ENCODE measurements at places on chromosomes 2 and 18. TPM values are rescaled to one million over a fixed set of nuclear protein-coding genes. Genes with fewer than 3 reads are reported as not detected.

- H3K36me3 ChIP-seq: no peaks in the 10 kb centered on the region
- H3K4me3 ChIP-seq: no peak overlapping the region
- peaks cover 20% of the 10 kb centered on the region for H3K27me3 ChIP-seq
Observed at GRCh38 chr2:240974771-240975572, 23.4 kb upstream of the SNED1 start.

DNA sequence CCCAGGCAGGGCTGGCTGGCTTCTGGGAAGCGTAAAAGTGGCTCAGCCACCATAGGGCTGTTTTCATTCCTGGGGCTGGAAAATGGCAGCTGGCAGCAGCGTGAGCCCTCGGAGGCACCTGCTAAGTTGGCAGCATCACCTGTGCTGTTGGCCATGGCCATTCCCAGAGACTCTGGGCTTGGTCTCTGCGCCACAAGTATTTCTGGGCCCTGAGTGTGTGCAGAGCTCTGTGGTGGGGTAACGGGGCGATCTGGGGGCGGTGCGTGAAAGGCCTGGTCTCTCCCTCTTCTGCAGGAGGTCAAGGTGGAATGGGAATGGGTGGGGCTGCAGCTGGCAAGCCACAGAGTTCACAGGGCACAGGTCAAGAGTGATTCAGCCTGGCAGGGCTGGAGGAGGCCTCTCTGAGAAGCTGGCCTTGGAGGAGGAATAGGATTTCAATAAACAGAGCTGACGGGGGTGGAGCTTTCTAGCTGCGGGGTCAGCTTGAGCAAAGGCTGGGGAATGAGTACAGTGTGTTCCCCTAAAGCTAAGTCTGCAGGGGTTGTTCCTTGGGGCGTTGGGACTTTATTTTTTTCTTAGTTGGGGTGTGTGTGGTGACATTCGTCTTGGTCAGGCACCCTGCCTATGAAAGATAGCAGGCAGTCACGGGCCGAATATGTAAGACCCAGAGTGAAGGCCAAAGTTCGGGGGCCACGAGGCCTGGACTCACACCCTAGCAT lies 10.3 kb upstream of the NTSR2 start:
- no peak for DNase-seq
- peaks cover 34% of the 10 kb centered on the region for H3K27me3 ChIP-seq
- no peaks in the 10 kb centered on the region for H3K36me3 ChIP-seq
- no peaks in the 10 kb centered on the region for H3K4me1 ChIP-seq

- no peaks in the 10 kb centered on the region for H3K36me3 ChIP-seq
- peaks cover 12% of the 10 kb centered on the region for H3K27me3 ChIP-seq
- no peak overlapping the region for H3K27ac ChIP-seq
- DNase-seq: no peak
Observed at GRCh38 chr2:12979066-12979465, 262.3 kb downstream of the TRIB2 start.

DNA sequence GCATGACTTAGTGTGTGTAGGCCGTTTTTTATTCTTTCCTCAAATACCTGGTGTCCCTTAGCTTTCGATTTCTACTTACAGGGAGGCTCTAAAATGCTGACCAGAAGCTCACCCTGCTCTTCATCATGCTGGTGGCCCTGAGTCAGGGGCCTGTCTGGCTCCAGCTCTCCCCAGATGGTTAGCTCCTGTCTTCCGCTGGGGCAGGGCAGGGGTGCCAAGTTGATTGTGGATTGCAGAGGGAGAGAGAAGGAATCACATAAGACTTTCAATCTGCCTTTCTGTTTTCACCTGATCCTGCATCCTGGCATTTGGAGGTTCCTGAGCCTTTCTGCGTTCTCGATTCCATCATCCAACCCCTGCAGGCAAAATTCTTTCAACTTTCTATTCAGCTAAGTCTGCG lies 4.2 kb downstream of the CIB4 start:
- no peak for DNase-seq
- no peaks in the 10 kb centered on the region for H3K4me1 ChIP-seq
- H3K4me3 ChIP-seq: no peak overlapping the region
- peaks cover 26% of the 10 kb centered on the region for H3K27me3 ChIP-seq
- H3K27ac ChIP-seq: no peak overlapping the region
- no peaks in the 10 kb centered on the region for H3K36me3 ChIP-seq

DNA sequence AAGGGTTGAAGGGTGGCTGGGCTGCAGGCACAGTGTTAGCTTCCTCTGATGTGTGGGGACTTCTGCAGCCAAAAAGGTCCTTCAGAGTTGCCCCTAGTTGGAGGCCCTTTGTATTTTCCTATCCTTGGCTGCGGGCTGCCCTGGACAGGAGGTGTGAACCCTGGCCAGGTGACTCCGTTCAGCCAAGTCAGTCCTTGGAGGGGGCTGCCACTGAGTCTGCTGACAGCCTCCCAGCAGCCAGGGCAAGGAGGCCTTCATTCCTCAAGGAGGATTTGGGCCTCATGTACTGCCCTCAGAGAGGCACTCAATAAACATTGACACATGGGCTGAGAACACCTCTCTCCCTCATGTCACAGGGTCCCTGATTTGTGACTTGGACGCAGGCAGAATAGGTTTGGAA lies 62.4 kb downstream of the MAPK4 start:
- H3K27me3 ChIP-seq: peaks cover 18% of the 10 kb centered on the region
- no peak for DNase-seq
- no peak overlapping the region for H3K4me3 ChIP-seq
- H3K27ac ChIP-seq: no peak overlapping the region
- H3K36me3 ChIP-seq: no peaks in the 10 kb centered on the region
- no peaks in the 10 kb centered on the region for H3K4me1 ChIP-seq

DNA sequence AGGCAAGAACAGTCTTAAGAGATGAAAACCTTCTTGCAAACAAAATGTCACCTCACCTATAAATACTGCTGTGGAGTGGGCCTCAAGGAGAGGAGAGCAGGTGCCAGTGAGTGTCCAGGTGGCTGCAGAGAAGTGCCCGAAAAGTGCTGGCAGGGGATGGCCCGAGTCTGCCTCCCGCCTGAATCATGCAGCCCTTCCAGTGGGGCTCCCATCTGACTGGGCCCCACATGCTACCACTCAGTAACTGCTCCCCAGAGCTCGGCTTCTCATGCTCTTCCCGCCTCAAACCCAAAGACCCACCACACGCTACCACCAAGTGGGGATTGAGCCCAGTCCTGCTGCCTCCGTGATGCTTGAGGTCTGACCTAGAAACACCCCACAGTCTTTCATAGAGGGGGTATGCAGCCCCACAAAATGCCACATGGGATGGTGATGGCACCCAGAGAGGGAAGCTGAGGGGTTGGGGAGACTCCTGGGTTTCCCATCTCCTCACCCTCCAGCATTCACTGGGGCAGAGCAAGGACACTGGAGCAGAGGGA lies 7.4 kb downstream of the HS6ST1 start:
- no peak overlapping the region for H3K27ac ChIP-seq
- H3K36me3 ChIP-seq: peaks cover 17% of the 10 kb centered on the region
- peaks cover 37% of the 10 kb centered on the region for H3K4me1 ChIP-seq
- no peak for DNase-seq
- H3K4me3 ChIP-seq: no peak overlapping the region

DNA sequence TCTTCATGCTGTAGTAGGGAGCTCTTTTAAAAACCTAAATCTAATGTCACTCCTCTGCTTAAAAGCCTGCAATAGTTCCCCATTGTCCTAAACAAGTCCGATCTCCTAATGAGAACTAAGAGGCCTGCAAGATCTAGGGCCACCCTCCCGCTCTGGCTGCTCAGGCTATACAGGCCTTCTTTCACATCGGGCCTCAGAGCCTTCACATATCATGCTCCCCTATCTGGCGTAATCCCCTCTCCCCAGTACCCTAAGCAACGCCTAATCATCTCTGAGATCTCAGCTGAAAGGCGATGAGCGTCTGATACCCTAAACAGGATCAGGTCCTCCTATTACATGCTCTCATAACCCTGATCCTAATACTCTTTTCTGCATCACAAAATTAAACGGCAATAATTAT lies 1.9 kb downstream of the MAP4K3 start:
- peaks cover 20% of the 10 kb centered on the region for H3K4me1 ChIP-seq
- no peaks in the 10 kb centered on the region for H3K27me3 ChIP-seq
- peaks cover 2% of the 10 kb centered on the region for H3K36me3 ChIP-seq
- DNase-seq: no peak

GRCh38 chr2:27591745-27592144 lies 8.9 kb downstream of the ZNF512 start:
- no peaks in the 10 kb centered on the region for H3K27me3 ChIP-seq
- peaks cover 23% of the 10 kb centered on the region for H3K4me1 ChIP-seq
- no peak for DNase-seq

DNA sequence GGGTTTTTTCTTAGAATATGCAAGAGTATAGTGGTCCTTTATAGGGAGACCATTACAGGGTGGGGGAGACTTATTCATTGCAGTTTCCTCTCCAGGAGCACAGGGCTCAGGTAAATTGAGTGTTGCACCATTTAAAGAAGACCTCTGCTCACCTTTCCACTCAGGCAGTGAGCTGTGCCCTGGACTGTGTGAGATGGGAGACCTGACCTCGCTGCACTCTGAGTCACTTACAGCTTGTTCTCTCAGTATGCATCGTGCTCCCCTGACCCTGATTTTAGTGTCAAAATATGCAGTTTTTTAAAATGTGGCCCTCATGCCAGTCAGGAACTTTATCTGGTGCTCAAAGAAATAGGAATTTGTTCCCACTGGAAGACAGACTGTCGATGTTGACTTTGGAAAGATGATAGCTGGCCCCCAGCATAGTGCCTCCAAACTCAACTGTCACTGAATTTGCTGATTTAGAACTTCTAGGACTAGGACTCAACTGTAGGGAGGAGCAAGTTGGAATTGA lies 146.7 kb upstream of the EPAS1 start:
- H3K4me3 ChIP-seq: no peak overlapping the region
- H3K27ac ChIP-seq: no peak overlapping the region
- no peaks in the 10 kb centered on the region for H3K27me3 ChIP-seq
- no peaks in the 10 kb centered on the region for H3K4me1 ChIP-seq

- DNase-seq: no peak
- peaks cover 62% of the 10 kb centered on the region for H3K36me3 ChIP-seq
- no peak overlapping the region for H3K27ac ChIP-seq
- H3K4me3 ChIP-seq: no peak overlapping the region
- H3K27me3 ChIP-seq: no peaks in the 10 kb centered on the region
Observed at GRCh38 chr2:143321994-143322393, 192.8 kb downstream of the ARHGAP15 start.

DNA sequence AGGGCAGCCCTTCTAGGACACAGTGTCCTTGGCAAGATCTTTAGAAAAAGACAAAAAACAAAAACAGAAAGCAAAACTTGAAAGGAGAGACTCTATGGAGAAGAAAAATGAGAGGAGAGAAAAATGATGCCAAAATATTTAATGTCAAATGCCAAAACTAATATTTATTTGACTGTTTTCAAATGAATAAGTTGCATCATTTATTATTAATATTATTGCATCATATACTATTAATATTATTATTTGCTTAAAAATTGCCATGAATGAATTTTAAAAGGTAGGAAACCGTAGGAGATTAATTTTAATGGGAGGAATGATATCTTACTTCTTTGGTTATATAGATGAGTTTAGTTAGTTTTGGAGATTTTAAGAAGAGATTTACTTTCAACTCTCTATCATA lies 144.3 kb downstream of the DAW1 start:
- no peaks in the 10 kb centered on the region for H3K36me3 ChIP-seq
- no peak for DNase-seq
- no peaks in the 10 kb centered on the region for H3K4me1 ChIP-seq
- H3K4me3 ChIP-seq: no peak overlapping the region
- no peaks in the 10 kb centered on the region for H3K27me3 ChIP-seq
- H3K27ac ChIP-seq: no peak overlapping the region

Gene C2orf78
- not detected for total RNA-seq

Gene FMNL2
- total RNA-seq: 4.0 TPM

Gene BBS5
- total RNA-seq: 2.8 TPM
